ENCODE measurements at places on chromosomes 2 and 18.

DNA sequence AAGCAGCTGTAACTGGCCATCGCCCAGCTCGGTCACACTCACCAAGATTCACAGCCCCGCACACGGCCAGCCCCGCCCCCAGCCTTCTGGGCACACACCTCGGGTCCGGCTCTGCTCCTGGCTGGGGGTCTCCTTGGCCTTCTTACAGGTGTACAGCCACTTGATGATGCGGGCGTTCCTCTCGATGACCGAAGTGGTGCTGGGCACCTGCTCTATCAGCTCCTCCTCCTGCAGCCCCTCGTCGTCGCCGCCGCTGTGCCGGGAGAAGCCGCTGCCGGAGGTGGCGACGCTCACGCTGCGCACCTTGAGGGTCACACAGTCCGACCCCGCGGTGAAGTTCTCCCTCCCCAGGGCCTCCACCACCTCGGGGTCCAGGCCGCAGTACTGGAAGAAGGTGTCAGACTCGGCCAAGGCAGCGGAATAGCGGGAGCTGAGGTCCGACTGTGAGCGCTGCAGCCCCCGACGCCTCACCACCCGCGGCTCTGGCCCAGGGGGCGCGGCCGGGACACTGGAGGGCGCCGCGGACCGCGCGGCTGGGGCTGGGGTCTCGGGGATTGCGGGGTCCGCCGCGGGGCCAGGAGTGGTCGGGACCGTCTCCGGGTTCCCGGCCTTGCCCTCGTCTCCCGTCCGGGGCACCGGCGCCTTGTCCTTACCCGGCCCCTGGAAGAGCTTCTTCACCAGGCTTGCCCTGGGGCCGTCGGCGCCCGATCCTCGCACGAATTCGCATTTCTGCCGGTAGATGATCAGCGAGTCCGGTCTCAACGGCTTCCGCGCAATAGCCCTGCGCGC is 769 bp downstream of the FAM110C start:
- DNase-seq: peak; percentile 54

DNA sequence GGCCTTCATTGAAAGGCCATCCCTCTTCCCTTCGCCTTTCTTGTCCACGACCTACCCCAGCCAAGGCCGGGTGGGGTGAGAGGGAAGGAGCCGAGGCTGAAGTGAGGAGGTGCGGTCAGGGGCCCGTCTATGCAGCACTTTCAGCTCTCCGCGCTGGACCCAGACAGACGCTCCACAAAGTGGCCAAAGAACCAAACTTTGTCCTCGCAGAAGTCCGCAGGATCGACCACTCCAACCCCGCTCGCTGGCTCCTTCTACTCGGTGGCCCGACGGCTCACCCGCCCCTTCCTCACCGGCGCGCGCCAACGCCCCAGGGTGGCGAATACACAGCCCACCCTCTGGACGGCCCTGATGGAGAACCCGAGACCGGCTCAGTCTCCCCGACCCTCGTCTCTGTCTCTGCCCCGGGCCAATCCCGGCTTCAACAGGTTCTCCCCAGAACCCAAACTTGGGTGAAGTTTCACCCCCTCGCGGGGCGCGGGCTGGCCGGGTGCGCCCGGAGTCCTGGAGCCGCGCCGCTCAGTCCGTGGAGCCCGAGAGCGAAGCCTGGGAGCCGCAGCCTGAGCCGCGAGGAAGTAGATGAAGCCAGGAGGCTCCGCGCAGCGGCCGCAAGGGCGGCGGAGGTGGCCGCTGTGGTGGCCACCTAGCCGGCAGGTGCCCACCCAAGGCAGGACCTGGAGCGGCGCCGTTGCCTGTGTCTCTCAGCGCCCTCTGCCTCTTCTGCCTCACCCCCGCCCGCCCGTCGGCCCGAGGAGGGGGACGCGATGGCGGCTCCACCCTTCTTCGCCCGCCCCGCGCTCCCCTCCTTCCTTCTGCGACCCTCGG is 26.7 kb upstream of the ALPP start:
- no peak for DNase-seq

- DNase-seq: no peak
Measured at GRCh38 chr2:55805686-55806085, 112.0 kb upstream of the PNPT1 start.

DNA sequence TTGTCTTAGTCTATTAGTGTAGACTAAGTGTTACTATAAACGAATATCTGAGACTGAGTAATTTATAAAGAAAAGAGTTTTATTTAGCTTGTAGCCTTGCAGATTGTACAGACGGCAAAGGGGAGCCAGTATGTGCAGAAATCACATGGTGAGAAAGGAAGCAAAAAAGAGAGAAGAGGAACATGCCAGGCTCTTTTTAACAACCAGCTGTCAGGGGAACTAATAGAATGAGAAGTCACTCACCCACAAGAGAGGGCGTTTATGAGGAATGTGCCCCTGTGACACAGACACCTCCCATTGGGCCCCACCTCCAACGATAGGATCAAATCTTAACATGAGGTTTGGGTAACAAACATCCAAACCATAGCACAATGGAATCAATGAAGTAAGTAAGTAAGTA is 20.6 kb upstream of the ZNF804A start:
- DNase-seq: no peak

- no peak for DNase-seq
Measured at GRCh38 chr2:122543815-122544214, 788.4 kb downstream of the TSN start.

- no peak for DNase-seq
Measured at GRCh38 chr2:205800773-205801172, 118.5 kb downstream of the NRP2 start.

DNA sequence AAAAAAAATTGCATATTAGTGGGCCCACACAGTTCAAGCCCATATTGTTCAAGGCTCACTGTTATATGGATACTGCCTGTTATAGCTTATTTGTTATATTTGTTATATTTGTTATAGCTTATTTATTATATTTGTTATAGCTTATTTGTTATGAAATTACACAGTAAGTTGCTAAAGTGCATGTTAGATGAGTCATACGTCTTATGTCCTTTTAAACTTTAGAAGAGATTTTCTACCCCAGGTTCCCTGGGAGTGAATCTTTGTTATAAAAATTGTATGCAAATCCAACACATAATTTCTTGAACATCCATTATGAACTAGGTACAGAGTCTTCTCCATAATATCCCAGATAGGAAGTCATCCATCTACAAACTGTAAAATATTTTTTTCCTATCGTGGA is 22.1 kb downstream of the HTR2B start:
- no peak for DNase-seq

- DNase-seq: no peak
Measured at GRCh38 chr2:127961729-127962128, 66.1 kb downstream of the SAP130 start.

DNA sequence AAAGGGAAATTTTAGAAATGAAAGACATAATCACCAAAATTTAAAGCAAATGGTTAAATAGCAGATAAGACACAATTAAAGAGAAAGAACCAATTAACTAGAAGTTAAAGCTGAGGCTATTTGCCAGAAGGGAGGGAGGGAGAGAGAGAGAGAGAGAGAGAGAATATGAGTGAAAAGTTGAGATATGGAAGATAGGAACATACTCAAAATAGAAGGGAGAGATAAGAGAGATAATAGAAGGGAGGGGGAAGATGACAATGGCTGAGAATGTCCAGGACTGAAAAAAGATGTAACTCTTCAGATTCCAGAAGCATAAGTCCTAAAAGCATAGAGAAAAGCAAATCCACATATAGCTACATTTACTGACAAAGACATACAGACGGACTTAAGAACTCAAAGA is 17.1 kb upstream of the AAK1 start:
- DNase-seq: no peak

- no peak for DNase-seq
Measured at GRCh38 chr2:10341193-10341592, 38.5 kb downstream of the HPCAL1 start.

DNA sequence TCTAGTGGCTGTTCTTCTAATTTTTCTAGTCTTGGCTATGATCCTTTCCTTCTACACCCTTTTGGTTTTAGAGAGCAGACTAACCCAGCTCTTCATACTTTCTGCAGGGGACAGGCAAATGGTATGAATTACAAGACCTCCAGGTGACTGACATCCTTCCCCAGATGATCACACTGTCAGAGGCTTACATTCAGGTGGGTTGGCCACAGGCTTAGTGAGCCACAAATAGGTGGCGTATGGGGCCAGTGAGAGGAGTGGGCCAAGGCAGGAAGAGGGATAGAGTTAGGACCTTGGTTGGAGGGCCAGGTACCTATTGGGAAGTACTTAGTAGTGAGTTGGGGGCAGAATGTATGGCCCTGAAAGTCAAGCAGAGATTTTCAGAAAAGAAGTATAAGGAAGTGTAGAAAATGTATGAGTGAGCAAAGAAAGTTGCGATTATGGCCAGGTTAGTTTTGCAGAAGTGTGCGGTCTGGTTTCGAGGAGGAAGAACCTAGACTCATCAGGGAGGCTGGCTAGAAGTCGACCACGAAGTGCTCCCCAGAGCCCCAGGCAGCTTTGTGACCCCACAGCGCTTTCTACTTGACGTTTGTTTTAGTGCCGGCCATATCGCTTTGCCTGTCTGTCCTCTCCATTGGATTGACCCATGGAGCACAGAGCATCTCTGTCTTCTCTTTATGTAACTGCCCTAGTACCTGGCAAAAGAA is 20.0 kb downstream of the SFTPB start:
- no peak for DNase-seq

DNA sequence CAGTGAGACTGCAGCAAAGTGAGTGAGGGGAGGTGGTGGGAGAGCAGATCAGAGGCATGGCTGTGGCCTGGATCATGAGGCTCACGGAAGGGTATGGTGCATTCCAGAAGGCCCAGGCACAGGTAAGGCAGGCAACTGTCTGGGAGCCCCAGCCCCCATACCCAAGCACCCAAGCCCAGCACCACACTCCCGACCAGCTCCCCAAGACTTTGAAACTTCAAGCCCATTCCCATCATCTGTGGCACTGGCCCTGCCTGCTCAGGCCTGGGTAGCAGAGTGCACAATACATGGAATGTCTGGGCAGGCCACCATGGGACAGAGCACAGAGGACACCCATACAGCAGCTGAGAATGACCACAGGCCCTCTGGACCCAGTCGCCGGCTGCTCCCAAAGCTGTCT is 202.6 kb upstream of the ARL4C start:
- DNase-seq: no peak

- DNase-seq: no peak
Measured at GRCh38 chr2:119461811-119462210, 30.2 kb downstream of the TMEM37 start.

GRCh38 chr2:21966139-21966538 is 842.4 kb downstream of the TDRD15 start:
- DNase-seq: no peak

GRCh38 chr18:51522821-51523220 is 325.3 kb upstream of the MEX3C start:
- no peak for DNase-seq

- no peak for DNase-seq
Measured at GRCh38 chr2:44778671-44779476, 162.6 kb upstream of the SIX3 start.

GRCh38 chr2:73859721-73860586 is 31.2 kb downstream of the STAMBP start:
- no peak for DNase-seq

- DNase-seq: peak; percentile 47
Measured at GRCh38 chr2:46364797-46365457, 67.7 kb downstream of the EPAS1 start.

DNA sequence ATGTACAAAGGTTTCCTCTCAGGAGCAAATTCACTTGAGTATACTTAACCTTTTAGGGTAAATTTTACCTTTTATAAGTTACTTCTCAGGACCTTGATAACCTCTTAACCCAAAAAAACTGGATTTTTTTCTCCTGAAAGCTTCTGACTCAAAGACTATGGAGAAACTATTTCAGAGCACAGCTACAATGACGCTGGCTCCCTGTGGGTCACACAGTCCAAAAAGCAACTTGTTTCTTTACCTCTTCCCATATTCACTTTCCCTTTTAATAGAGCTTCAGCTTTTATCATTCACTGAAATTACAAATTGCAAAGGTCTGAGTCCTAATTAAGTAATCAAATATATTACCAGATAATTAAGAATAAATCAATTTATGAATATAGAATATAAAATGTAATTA is 32.4 kb downstream of the GTF3C3 start:
- DNase-seq: no peak

GRCh38 chr18:63922049-63922448 is 14.3 kb downstream of the SERPINB10 start:
- DNase-seq: no peak

GRCh38 chr2:149418065-149418464 is 87.7 kb downstream of the LYPD6 start:
- no peak for DNase-seq

DNA sequence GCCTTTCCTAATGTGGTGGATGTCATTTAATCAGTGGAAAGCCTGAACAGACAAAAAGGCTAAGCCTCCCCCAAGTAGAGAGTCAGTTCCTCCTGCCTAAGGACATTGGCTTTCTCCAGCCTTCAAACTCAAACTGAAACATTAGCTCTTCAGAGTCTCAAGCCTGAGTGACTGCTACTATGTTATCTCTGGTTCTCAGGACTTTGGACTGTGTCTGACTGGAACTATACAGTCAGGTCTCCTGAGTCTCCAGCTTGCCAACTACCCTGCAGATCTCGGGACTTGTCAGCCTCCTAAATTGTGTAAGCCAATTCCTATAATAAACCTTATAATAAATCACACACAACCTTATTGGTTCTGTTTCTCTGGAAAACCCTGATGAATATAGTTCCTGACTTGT is 12.6 kb downstream of the HYCC2 start:
- no peak for DNase-seq

GRCh38 chr2:202909394-202910192 is 1.9 kb downstream of the WDR12 start:
- DNase-seq: no peak

DNA sequence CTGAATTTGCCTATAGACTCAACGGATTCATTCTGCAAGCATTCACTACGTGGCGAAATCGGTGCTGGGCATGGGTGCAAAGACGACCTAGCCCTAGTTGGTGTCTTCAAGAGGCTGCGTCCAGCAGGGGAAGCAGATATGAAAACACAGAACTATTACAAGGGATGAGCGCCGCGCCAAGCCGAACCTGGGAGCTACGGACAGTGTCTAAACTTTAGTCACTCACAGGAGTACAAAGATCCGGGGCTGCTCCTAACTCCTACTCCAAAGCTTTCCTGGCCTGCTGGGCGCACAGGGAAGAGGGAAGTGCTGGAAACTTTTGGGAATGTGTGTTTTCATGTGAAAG is 732 bp upstream of the ANXA4 start:
- no peak for DNase-seq

DNA sequence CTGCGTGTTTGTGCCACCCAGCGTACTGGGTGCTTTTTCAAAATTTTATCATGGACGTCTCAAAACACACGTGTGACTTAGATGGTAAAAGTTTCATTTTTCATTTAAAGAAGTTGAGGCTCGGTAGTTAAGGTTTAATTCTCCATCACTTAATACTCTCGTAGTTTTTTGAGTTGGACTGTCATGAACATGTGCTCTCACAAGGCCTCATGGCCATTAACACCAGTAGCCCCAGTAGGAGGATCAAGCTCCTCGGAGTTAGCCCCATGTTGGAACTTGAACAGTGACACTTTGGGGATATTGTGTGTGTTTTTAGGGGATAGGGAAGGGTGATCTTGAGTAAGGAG is 15.3 kb downstream of the NMUR1 start:
- DNase-seq: no peak

Data from NCI-H1105 treated with DMSO at 0.1 percent for 48 hours (cell line).